ENCODE measurements at places on chromosomes 13 and 19.

DNA sequence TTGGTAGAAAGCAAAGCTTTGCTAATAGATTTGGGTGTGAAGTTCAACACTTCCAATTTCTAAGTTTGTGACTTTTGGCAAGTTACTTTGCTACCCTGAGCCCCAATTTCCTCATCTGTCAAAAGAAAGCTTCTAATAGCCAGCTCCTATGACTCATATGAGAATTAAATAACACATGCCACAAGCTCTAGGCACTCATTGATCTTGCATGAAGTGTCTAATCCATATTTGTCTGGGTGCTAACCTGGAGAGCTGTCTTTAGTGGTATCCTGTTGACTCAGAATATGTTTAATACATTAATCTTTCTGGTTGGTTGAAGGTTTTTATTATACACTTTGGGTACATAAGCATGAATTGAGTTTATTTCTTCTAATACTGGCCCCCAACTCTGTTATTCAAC, 188.8 kb downstream of the POSTN start:
- DNase-seq = peak; percentile 76

DNA sequence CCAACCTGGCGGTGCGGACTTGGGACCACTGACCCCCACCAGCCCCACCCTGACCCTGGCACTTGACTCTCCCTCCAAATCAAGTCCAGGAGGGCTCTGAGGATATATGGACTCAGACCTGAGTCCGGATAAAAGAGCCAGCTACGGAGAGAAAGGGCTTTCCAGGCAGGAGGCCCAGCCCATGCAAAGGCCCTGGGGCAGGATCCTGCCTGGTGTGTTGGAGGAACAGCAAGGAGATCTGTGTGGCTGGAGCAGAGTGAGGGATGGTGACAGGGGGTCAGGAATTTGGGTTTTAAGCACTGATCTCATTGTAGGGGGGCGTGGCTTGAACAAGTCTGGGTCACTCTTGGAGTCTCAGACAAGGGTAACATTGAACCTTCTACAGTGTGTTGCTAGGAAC, 474 bp upstream of the ZNRF4 start:
- no peak for DNase-seq

DNA sequence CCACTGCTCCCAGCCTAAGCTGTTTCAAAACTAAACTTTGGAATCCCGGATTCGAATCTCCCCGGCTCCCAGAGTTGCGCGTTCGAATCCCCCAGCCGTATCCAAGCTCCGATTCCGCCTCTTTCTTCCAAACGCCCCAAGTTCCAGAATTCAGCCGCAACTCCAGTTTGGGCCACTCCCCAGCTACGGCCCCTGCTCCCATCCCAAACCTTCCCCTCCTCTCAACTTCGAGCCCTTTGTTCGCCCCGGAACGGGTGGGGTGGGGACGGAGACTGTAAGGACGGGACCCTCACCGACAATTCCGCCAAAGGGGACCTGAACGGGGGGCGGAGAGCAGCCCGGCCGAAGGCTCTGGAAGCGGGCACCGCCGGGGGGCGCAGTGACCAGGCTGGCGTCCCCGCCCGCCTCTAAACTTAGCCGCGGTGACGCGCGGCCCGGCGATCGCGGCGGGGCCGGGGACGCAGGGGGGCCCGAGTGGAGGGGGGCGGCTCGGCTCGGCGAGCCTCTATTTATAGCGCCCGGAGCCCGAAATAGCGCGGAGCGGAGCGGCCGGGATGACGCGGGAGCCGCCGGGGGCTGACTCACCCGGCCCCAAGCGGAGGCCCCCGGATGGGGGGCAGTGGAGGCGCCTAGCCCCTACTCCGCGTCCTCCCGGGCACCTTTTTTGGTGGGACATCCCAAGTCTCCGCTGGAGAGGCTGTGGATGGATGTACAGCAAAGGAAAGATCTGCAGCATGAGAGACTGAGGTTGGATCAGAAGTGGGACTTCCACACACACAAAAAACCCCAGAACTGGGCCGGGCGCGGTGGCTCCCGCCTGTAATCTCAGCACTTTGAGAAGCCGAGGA, 4.9 kb upstream of the ERCC1 start:
- DNase-seq = no peak

GRCh38 chr19:10961073-10961860, 437 bp downstream of the SMARCA4 start:
- DNase-seq = no peak

- no peak for DNase-seq
Measured at GRCh38 chr19:54532528-54532927, 29.9 kb downstream of the LAIR2 start.

DNA sequence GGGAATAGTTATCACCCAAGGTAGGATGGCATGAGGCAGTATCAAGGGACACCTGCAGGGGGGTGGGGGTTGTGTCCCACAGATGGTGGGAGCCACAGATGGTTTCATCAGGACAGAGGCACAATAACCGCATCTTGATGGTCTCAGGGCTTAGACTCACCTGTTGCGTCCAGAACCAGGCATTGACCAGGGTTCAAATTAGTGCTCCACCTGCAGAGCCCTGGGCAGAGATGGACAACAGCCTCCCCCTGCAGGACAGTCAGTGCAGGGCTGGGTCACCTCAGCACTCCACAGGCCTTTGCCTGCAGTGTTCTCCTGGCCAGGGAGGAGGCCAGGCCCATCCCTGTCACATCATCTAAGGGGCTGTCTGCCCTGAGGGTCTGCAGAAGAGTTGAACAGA, 14.5 kb upstream of the CEACAM1 start:
- DNase-seq = no peak

- no peak for DNase-seq
Measured at GRCh38 chr19:21328406-21328805, 804 bp downstream of the ZNF708 start.

DNA sequence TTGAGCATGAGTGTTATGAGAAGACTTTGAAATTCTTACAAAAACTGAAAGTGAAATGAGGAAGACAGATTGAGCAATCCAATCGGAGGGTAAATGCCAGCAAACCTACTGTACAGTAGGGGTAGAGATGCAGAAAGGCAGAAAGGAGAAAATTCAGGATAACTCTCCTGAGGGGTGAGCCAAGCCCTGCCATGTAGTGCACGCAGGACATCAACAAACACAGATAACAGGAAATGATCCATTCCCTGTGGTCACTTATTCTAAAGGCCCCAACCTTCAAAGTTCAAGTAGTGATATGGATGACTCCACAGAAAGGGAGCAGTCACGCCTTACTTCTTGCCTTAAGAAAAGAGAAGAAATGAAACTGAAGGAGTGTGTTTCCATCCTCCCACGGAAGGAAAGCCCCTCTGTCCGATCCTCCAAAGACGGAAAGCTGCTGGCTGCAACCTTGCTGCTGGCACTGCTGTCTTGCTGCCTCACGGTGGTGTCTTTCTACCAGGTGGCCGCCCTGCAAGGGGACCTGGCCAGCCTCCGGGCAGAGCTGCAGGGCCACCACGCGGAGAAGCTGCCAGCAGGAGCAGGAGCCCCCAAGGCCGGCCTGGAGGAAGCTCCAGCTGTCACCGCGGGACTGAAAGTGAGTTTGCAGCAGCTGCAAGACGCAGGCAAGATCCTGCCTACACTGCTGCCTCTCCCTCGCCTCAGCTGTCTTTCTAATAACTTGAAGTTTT, at the start of gene TNFSF13B:
Gene TNFSF13B, plus strand, starts transcription at position 118 of the 728 bp plus-strand sequence. Its CDS starts 178 bp downstream, at position 296.
- no peak for DNase-seq

DNA sequence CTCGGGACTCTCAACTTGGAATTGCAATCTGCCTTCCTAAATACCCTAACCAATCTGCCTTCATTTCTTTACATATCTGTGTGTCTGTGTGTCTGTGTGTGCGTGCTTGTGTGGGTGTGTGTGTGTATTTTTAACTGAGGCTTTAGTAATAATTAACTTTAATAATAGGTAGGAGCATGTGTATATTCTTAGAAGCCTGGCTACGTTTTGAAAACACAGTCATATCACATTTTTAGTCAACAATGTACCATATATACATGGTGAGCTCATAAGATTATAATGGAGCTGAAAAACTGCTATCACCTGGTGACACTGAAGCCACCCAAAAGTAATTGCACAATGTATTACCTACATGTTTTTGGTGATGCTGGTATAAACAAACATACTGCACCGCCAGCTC, 65.4 kb upstream of the ATXN8OS start:
- DNase-seq = no peak

Measured in retinal pigment epithelial cell (primary cell).